ENCODE measurements at places on chromosomes 1 and 21.

- DNase-seq = no peak
These were observed 30.2 kb upstream of the IL20 start for GRCh38 chr1:206835186-206835585.

DNA sequence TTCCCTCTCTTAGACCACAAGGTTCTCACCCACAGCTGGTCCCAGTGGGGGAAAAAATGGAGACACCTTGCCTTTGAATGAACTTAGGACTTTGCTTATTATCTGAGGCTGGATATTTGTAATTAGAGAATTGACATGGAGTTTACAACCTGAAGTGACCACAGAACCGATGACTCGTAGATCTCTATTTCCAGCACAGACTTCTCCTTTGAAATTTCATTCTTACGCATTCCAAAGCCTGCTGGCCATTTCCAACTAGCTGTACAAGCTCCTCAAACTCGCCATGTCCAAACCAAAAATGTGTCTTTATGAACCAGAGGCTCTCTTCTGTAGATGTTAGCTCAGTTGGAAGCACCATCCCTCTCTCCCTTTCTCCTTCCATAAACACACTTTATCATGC, 12.0 kb downstream of the RAB7B start:
- DNase-seq = no peak

GRCh38 chr21:31158789-31159581, 120.7 kb upstream of the KRTAP19-8 start:
- DNase-seq = no peak

- DNase-seq = no peak
These were observed 2.1 kb downstream of the TAF12 start for GRCh38 chr1:28640766-28641165.

GRCh38 chr1:243855616-243856318, 5.7 kb upstream of the AKT3 start:
- no peak for DNase-seq

DNA sequence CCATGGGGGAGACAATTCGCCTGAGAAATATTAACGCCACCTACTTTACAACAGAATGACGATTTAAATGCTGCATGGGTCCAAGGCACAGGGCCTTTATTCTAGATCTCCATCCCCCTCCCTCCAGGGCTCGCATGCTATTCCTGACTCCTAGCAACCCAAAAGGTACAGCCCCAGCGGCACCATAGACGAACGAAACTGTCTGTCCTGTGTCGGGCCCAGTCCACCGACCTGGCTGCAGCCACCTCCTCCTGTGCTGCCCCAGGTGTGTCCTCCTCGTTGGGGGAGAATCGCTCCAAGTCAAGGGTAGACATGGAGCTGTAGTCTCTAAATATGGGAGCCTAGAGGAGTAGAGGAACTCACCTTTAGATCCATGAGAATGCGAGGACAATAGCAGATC, 196.5 kb downstream of the TOMM20 start:
- no peak for DNase-seq

GRCh38 chr1:4916610-4917009, 262.2 kb downstream of the AJAP1 start:
- no peak for DNase-seq

DNA sequence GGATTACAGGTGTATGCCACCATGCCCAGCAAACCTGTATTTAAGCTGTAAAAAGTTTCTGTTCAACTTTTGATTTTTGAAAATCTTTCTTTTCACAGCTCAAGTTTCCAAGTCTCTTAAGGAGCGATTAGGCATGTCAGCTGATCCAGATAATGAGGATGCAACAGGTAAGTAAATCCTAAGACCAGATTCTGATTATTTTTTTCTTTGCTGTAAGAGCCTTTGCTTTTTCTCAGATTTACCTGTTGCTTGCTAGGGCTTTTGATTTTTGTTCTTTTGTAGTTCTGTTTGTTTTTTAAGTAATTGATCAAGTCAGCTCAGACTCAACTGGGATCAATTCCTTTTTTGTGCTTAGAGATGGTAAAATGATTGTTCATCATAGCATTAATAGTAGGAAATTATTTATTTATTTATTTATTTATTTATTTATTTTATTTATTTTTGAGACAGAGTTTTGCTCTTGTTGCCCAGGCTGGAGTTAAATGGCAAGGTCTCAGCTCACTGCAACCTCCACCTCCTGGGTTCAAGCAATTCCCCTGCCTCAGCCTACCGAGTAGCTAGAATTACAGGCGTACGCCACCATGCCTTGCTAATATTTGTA, 21.1 kb upstream of the SNRPE start:
- DNase-seq = no peak

DNA sequence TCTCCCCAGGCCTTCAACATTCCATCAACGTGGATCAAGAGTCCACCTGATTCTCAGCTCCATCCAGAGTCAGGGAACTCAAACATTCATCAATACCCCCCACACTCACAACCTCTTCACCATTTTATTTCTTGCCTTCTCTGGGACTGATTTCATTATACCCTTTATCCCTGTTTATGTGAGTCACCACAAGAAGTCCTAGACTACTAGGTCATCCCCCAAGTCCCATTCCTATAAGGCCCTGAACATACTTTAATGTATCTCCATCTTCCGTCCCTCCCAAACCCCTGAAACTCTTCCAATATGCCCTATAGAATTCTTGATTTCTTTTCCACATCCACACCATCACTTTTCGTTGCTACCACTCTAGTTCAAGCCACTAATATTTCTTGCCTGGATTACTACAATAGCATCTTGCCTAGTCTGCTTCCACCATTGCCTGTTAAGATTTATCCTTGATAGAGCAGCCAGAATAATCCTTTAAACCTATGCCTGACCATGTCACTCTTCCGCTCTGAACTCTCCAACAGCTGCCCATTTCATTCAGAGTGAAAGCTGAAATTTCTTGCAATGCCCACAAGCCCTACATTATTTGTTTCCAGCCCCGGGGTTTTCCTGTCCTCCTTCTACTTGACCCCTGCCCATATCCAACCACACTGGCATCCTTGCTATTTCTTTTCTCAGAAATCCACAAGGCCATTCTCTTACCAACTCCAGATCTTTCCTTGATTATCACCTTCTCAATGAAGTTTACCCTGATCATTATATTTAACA, 9.4 kb upstream of the SAMD13 start:
- DNase-seq = no peak

DNA sequence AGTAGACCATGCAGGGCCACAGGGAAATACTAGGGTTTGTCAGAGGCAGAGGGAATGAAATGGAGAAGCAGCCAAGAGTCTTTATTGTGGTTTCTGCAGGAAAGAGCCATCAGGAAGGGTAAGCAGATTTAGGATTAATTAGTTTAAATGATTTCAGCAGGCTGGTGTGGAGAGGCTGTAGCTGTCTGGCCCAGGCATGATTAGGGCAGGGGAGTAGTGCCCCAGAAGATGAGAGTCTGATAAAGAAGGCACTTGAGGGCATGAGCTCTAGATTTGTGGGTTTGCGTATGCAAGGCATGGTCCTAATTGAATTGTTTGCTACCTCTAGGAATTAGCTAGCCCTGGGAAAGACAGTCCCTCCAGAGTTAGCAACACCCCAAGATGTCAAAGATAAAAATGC, 484.6 kb upstream of the PLXNA2 start:
- DNase-seq = no peak

GRCh38 chr1:112904831-112905261, 51.1 kb downstream of the SLC16A1 start:
- no peak for DNase-seq

DNA sequence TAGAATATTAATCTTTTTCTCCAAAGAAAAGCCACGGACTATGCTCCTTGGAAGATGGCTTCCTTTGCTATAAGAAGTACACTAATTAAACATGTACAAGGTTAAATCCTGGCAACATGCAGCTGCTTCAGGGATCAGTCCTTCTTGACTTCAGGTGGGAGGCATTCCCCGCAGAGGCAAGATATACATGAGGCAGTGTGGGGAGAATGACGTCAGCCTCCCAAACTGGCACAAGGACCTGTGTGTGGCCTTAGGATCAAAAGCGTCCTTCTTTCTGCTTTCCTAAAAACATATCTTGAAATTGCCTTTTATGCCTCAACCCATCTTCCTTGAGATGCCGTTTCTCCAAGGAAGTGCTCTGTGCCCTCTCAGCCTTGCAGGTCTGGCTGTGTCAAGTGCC, 90.3 kb downstream of the WLS start:
- no peak for DNase-seq

GRCh38 chr1:31485166-31485565, 72.2 kb downstream of the SERINC2 start:
- no peak for DNase-seq

DNA sequence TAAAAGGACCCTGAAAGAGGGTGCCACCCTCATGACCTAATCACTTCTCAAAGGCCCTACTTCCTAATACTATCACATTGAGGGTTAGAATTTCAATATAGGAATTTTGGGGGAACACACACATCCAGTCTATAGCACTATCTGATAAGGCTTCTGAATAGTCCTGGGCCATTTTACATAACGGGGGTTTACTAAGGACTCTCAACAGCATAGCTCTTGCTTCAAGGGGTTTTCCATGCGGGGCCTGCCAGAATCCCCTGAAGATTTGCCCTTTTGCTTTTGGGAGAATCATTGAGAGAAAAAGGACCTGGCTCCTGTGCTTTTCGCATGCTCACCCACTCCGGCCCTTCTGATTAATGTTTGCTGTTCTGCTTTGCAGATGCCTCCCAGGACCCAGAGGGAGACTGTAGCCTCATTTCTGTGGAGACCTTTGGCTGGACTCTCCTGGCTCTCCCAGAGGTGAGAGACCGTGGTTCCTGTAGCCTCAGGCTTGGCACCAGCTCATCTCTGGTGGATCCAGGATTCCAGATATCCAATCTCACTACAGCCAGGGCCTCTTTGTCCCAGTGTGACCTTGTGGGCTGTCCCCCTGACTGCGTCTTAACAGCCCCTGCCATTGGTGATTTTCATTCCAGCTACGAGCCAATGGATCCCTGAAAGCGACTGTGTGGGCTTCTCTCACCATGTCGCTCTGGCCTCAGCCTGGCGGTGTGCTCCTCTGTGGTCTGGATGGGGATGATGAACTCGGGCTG, 72.6 kb downstream of the DDR2 start:
- DNase-seq = no peak

- peak; percentile 7 for DNase-seq
These were observed 99.7 kb downstream of the PRDM16 start for GRCh38 chr1:3168678-3169077.

DNA sequence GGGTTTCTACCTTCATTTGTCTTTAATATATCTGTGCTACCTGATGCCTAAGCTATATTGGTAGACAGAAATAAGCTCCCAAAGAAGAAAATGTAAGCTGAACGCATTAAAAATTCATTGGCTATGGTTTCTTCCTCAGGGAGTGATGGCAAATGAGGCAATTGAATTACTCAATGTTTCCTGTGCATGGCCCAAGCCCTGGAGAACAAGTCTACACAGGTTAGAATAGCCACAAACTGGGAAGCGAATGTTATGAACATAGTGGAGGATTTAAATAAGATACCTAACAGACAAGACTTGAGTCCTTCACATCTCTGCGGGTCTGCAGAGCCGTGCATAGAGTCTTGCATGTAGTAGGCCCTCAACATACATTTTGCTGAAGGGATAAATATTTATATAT, 350.3 kb downstream of the RWDD3 start:
- DNase-seq = no peak

- peak; percentile 5 for DNase-seq
These were observed 189.1 kb downstream of the RASAL2 start for GRCh38 chr1:178282949-178283367.

DNA sequence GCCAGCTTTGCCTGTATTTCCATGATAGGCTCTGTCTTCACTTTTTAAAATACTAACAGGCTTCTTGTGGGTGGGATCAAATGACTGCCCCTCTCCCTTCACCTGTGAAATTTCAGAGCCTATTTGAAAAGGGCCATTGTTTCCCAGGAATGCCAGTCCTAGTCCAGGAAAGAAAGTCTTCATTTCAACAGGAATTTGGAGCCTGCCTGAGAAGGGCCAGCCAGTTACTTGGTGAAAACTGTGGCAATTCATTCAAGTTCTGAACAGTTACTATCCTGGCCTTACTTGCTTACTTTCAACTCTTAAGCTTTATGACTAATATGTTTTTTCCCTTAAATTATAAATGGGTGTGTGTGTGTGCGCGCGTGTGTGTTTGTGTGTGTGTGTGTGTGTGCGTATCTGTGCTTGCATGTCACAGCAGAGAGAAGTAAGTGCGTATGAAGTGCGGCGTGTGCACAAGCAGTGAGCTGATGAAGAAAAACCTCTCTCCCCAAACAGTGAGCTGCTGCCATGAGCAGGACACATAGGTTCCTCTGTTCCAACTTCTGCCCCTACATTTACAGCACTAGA, 67.5 kb upstream of the RNPC3 start:
- no peak for DNase-seq

DNA sequence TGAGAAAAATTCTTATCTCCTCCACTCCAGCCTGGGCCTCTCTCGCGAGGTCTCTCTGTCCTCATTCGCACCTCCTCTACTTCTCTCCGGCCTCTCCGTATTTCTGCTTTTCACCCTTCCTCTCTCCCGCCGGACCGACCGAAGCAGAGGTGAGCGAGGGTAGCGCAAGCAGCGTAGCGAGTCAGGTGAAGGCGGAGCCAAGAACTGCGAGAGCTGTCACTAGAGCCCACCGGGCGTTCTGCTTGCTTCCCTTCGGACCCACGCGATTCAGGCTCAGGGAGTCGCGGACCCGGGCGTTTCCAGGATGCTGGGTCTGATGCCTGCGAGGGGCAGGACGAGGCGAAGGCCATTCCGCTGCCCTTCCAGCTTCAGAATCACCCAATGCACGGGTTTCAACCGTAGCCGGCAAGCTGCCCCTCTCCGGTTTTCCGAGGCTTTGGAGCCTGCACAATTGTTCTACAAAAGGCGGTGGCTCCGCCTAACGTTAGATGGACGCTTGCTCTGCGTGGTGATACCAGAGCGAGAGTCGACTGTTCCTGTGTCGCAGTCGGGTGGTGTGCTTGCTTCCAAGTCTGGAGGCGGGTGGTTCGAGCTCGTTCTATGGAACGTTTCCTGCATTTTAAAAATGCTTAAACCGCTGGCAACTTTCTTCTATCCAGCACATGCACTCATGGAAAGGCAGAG, 310.2 kb downstream of the FAM72C start:
- no peak for DNase-seq

DNA sequence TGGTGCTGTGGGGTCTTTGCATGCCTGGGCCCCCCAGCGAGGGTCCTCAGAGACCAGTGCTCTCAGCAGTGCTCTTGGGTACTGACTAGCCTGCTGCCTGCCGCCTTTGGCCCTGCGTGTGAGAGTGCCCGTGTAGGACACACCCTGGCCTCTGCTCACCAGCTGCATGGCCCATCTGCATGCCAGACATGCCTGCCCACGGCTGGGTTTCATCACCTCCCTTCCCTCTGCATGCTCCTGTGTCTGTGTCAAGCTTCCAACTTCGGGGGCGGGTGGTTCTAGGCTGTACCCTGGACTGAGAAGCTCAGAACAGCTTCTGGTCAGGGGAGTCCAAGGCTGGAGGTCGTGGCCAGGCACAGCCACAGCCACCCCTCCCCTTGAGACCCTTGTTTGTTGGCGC, 56.9 kb downstream of the PTPRF start:
- DNase-seq = no peak

Measured in SHP77 treated with DMSO at 0.1 percent for 48 hours (cell line).